Ascending aorta (tissue), 2 donors: ENCODE measurements at places on chromosomes 2 and 18.

DNA sequence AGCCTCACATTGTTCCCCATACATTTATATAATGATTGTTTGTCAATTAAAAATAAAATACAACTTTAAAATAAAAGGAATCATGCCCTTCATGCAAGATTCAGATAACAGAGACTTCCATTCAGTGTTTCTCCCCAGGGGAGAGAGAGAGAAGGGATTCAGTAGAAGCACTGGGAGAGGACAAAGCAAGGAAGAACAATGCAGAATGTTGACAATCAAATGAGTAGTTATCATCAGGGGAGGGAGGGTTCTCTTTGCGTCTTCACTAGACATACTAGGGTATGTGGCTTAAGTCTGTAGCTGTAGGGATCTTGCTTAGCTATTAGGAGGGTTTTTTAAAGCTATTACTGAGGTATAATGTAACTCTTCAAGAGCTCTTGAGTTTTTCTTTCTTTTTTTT lies 30.7 kb downstream of the FSHR start:
- DNase-seq, result no peak

- no peak for DNase-seq
Measured at GRCh38 chr2:143577489-143577888, 448.3 kb downstream of the ARHGAP15 start.

DNA sequence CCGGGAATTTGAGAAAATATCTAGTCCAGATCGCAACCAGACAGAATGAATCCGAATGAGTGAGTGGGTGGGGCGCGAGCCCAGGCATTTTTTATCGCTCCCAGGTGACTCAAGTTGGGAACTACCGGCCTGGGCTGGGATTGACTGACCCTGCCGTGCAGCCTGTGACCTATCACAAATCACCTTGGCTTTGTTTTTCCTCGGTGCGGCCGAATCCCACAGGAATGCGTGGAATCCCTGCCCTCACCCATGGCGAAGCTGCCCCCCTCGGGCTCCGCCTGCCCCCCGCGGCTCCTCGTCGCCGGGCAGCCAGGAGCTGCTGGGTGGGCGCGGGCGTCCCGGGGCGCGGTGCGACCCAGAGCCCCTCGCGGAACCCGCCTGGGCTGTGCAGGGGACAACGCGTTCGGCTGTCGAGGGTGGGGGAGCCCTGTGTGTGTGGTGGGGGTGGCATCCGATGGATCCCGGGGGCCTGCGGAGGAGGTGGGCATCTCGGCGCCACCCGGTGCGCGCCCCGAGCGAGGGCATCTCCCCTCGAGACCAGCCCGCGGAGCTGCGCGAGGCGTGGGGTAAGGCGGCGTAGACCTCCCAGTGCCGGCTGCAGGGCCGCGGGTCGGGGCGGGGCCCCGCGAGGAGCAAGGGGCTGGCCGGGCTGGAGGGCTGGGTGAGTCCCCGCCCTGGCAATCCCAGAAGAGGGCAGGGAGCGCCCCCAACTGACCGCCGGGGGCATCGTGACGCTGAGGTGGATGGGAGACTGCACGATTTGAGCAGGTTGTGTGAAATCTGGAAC lies 16.5 kb downstream of the B3GNT7 start:
- DNase-seq, result peak; percentile 53

- DNase-seq, result no peak
Measured at GRCh38 chr18:8823530-8823929, 118.2 kb downstream of the MTCL1 start.

GRCh38 chr2:66851449-66851872 lies 416.5 kb downstream of the MEIS1 start:
- no peak for DNase-seq

DNA sequence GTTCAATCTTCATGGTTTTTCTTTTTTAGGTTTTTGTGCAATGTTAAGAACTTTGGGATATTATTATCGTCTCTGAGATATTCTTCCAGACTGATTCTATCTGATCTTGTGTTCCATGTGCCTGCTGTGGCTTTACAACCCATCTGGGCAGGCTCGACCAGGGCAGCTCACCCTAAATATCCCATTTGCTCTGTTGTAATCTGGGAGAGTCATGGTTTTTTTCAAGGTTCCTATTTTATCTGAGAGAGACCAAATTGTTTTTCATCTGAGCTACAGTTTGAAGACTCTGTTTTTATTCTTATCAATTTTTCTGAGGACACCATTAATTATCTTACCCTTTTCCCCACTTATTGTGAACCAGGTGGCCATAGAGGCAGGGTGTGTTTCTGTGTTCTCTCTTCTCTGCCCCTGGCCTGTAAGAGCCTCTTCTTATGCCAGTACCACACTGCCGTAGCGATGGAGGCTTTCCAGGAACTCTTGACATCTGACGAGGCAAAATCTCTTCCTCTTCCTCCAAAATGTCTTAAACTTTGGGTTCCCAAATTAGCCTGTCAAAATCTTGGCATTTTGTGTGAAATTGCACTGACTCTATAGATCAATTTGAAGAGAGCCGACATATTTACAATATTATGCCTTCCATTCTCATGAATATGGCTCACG lies 3.1 kb downstream of the SP140L start:
- DNase-seq, result no peak

DNA sequence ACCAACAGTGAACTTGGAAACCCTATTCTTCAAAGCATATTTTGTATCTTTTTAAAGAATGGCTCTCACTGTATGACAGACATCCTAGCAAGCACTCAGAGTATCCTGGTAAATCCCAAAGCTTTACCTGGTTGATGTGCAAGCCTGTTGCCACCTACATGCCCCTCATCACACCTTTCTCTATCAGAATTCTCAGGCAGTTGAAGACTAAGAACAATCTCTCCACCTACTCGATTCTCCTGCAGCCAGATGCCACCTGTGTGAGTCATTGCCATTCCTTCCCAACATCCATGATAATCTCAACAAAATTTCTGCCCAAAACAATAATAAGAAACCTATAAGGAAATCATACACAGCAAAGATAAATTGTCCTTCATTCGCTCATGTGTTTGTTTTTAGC lies 659.8 kb downstream of the BCL11A start:
- no peak for DNase-seq

DNA sequence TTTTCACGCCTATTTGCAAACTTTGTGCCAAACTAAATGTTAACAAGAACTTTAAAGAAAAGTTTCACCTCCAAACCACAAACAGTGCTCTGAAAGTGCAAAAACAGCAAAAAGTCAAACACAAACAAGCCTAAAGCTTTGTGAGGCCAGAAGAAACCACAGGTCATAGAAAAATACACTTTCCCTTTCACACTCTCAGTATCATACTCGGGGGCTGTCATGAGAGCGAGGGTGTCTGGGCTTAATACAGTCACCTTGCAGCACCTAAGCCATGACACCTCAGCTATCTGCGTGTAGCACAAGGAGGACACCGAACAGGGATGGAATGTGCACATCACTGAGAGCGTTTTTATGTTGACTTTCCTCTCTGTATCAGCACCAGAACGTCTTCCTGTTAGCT lies 26.6 kb upstream of the SEH1L start:
- no peak for DNase-seq

DNA sequence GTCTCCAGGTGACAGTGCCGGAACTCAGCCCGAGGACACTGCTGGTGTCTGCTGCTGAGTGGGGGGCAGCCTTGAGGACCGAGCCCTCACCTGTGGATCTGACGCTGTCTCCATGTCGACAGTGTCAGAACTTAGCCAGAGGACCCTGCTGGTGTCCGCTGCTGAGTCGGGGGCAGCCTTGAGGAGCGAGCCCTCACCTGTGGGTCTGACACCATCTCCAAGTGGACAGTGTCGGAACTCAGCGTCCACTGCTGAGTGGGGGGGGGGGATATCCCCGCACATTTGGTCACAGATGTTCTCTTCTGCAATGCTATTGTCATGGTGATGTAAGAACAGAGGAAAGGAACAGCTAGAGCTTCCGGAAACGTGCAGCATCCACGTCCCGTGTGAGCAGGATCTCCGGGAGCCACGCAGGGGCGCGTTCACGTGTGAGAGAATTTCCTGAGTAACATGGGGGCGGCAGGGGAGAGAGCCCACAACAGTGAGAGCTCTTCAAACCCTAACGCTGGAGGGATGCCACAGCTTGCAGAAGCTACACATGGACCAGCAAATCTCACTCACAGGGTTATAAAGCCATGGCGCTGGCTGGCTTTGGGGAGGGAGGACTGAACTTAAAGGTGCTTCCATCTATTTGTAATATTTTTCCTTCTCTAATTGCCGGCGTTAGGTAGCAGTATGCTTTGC lies 250.7 kb upstream of the SALL3 start:
- DNase-seq, result no peak

- DNase-seq, result no peak
Measured at GRCh38 chr2:234051374-234052070, 1.0 kb downstream of the SPP2 start.

- no peak for DNase-seq
Measured at GRCh38 chr18:13793819-13794218, 30.1 kb upstream of the MC5R start.

DNA sequence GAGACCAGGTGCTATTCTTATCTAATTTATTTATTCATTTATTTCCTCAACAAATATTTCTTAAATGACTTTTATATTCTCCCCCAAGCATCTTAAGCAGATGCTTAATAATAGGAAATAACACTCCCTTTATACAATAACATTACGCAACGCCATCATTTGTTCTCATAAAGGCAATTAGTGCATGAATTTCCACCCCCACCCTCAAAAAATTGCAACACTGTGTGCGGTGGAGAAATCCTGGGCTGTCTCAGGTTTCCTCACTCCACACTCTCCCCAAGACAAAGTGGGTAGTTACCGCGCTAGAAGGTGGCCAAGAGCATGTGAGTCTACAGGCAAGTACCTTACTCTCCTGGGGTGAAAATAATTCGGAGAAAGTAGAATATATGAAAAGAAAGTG lies 37.0 kb upstream of the CTDP1 start:
- no peak for DNase-seq

DNA sequence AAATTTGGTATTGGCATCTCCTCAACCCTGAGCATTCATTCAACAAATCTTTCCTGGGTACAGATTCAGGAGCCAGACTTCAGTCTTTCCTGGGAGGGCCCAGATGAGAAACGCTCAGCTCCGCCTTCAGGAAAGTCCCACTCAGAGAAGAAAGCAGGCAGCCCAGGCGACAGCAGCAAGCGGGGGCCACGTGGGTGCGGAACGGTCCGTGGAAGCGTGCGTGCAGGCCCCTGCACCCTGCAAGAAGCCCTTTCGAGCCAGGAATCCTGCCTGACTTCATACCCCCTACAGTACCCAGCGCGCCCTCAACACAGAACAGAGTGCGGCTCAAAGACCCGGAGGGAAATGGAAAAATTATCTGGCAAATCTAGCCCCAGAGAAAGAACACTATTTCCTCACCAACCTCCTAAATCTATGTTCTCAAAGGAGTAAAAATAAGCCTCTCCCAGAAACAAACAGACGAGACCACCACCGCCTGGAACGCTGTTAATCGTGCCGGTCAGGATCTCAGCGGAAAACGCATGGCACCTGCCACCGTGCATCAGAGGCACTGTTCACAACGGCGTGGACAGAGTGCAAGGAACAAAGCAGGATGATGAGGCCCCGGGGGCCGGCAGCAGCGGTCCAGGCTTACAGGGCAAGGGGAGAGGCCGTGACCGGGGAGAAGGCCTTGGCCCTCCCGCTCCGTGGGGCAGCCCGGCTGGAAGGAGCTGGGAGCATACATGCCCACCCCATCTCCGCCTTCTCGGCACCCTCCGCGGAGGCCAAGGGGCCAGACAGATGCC lies 318.3 kb downstream of the EIPR1 start:
- no peak for DNase-seq

DNA sequence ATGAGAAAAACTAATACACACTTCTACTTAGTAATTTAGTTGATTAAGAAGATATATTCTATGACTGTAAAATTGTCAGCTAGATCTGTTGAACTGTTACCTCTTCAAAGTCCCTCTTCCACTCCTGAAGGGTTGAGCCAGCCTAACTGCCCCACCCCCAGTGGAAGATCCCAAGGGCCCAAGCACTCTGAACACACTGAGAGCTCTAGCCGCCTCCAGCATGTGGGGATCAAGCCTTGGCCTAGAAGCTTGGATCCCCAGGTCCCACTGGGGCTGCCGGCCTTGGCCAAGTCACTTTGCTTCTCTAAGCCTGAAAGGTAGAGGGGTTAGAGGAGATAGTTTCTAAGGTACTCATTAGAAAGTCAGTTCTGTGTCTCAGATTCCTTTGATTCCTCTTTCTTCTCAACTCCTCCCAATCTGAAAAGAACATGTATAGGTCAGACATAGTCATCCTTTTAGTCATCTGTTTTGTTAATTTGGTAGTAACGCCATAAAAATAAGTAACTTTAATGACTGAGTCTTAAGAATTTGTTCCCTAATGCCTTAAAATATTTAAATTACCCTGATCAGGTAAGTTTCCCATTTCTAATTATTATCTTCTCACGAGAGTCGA lies 5.6 kb downstream of the CPSF3 start:
- DNase-seq, result no peak

- DNase-seq, result no peak
Measured at GRCh38 chr18:77115192-77115953, 17.2 kb downstream of the MBP start.

GRCh38 chr18:39909706-39910105 lies 2045.3 kb upstream of the PIK3C3 start:
- DNase-seq, result no peak

DNA sequence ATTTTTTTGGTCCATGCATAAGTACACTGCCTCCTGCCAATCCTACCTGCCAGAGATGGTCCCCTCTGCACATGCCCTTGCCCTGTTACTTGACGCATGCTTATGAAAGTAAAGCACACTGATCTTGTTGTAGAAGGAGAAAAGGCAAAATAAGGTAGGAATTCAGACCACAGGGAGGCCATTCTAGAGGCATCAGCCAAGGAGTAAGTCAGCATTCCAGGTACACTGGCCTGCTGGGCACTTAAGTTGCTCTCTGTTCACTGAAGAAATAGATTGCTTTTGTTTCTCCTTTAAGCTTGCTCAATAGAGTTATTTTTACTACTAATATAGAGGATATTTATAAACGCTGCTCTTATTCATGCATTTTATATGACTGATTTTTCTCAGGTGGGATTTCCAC lies 604.4 kb downstream of the TDRD15 start:
- no peak for DNase-seq

DNA sequence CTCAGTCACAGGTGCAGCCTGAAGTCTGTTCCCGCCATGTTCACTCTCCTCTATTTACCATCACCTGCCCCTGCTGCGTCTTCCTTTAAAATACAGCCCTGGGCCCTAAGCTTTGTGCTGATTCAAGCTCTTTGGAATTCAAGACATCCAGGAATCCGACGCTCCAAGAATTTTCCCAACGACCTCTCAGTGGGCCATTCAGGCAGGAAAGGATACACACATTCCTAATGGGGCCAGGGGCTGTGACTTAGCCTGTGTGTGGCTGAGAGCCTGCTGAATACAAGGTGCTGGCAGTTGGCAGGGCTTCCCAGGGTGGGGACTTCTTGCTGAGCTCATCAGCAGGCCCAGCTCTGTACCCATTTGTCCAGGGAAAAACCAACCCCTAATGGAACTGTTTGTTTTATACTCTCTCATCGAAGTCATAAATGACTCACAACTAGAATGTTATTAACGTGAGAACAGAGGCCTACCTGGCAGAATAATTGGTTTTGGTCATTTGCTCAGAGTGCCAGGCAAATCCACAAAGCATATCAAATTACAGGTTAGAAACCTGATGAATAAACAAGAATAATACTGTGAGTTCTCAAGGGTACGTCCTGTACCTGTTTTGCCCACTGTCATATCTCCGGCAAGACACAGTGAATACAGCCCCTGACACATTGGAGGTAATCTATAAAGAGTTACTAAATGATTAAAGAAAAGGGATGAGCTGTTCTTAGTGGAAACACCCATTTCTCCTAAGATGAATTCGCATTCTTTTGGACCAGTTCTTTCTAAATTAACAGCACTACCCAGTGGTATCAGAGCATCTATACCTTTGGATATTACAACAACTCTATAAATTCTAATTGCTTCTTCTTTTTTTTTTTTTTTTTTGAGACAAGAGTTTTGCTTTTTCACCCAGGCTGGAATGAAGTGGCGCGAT lies 12.6 kb upstream of the KCMF1 start:
- no peak for DNase-seq
